ENCODE measurements at places on chromosomes 3 and 15. TPM values are rescaled to one million over a fixed set of nuclear protein-coding genes. Genes with fewer than 3 reads are reported as not detected.

The PYDC2 gene
- total RNA-seq: not detected

The CHRNA3 gene
- total RNA-seq: not detected

The BNC1 gene
- 167 TPM for total RNA-seq

The ANKRD63 gene
- not detected for total RNA-seq

The RASL12 gene
- total RNA-seq: not detected

The SEMA6D gene
- total RNA-seq: 1.2 TPM

The KLF15 gene
- not detected for total RNA-seq

The NR1I2 gene
- total RNA-seq: not detected

The ADGRG7 gene
- total RNA-seq: not detected

The GABRA5 gene
- total RNA-seq: not detected

The LRRIQ4 gene
- 0.04 TPM for total RNA-seq

The GREM1 gene
- total RNA-seq: 0.10 TPM

The SLC38A3 gene
- total RNA-seq: not detected

The RASGRP1 gene
- total RNA-seq: not detected

The SLC6A11 gene
- 5.7 TPM for total RNA-seq

The CLSTN2 gene
- 0.27 TPM for total RNA-seq

The CLDN11 gene
- total RNA-seq: 4.8 TPM

The ITIH1 gene
- total RNA-seq: not detected

The CLCN2 gene
- total RNA-seq: 5.4 TPM

The PPP1R14D gene
- total RNA-seq: not detected

The SH3GL3 gene
- 0.20 TPM for total RNA-seq

The TLR9 gene
- not detected for total RNA-seq

The CHRNA7 gene
- 0.48 TPM for total RNA-seq

The VIPR1 gene
- total RNA-seq: 3.2 TPM

The CHRFAM7A gene
- total RNA-seq: 0.34 TPM
